Esophagus squamous epithelium (tissue), 5 donors: ENCODE measurements at places on chromosomes 12 and 14.

DNA sequence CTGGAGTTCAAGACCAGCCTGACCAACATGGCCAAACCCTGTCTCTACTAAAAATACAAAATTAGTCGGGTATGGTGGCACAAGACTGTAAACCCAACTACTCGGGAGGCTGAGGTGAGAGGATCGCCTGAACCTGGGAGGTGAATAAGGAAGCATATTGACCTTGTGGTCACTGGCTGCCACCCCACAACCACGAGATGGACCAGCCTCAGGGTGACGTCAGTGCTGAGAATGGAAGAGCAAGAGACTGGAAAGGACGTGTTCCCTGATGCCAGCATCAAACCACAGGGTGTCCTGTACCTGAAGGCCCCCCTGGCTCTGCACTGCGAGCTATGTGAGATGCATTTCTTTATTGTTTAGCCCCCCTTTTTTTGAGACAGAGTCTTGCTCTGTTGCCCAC is 45.9 kb upstream of the BDKRB2 start:
- DNase-seq = no peak

- no peak for DNase-seq
Observed at GRCh38 chr12:25500651-25501050, 52.4 kb downstream of the LMNTD1 start.

- DNase-seq = no peak
Observed at GRCh38 chr12:132423820-132424645, 65.9 kb upstream of the FBRSL1 start.

- DNase-seq = no peak
Observed at GRCh38 chr14:100275214-100275613, 31.0 kb downstream of the SLC25A29 start.
